NCI-H1105 treated with DMSO at 0.1 percent for 48 hours (cell line): ENCODE measurements at places on chromosomes 12 and 14.

- no peak for DNase-seq
Observed at GRCh38 chr12:29578070-29578469, 80.6 kb upstream of the OVCH1 start.

DNA sequence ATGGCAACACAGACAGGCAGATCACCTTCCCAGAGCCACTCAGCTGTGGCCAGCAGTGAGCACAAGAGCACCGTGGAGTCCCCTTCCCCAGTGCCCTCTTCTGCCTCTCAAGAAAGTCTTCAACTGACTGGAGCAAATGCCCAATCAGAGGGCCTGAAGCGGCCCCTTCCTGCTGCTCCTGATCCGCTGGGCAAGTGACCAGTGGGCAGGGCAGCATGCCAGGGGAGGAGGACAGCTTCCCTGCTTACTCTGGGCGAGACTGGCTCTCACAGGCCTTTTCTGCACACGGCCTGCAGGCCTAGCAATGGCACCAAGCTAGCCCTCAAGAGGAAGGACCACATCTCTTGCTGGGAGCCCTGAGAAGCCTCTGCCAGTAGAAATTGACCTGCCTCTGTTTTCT lies 890 bp downstream of the KRT71 start:
- DNase-seq = no peak

DNA sequence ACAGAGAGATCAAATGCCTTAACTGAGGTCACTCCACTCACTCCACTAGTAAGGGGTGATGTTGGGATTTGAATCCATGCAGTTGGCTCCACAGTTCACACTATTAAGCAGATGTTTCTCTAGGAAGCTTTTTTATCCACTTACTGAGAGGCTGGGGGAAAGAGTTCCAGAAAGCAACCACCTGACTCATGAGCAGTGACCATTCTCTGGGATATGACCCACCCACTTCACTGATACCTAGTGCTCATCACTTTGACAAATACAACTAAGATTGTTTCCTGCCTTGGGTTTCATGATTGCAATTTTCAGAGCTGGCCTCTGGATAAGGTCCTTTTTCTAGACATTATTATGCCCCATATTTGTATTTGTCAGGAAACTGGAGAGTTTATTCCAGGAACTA lies 152.1 kb upstream of the PLEKHG7 start:
- DNase-seq = no peak

DNA sequence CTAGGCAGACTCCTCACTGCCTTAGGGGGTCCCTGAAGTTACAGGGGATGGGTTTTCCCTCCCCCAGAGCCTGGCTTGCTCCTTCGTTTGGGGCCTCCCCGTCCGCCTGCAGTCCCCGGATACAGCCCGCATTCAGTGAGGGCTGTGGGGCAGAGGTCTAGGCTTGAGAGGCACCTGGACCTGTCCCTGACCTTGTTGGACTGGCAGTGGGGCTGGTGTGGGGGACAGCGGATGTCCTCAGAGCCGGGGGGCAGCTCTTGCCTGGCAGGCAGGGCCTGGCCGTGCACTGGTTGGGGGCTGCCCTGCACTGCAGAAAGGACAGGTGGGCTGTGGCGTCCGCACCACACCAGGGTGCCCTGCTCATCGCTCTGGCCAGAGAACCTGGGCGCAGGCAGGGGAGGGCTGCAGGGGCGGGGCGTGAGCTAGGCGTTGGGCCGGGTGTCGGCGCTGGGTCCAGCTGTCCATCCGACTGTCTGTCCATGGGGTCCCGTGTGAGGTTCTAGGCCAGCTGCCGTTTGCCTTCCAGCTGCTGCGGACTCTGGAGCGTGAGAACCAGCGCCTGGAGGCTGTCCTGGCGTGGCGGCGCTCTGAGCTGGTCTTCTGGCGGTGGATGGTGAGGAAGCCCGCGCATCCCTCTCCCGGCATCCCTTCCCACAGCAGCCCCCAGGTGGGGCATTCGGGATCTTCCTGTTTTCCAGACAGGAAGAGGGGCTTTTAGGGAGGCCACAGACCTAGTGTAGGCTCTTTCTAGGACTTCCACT lies 6.0 kb downstream of the TEDC1 start:
- no peak for DNase-seq

GRCh38 chr12:67269633-67270573 lies 745 bp downstream of the CAND1 start:
- peak; percentile 66 for DNase-seq

DNA sequence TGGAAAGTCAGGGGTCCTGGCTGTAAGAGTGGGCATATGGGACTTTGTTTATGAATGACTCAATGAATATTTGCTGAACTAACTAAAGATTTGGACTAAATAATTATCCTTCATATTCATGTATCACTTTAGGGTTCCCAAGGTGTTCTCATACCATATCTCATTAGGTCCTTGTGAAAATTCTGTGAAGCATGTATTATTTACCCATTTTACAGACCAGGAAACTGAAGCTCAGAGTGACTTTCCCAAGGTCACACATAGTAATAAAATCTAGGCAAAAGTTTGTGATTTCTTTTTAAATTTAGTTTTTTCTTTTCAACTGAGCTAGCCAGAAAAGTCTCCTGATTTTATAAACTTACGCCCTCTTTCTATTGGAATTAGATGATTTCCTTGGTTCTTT lies 9.4 kb downstream of the PDE1B start:
- DNase-seq = no peak

DNA sequence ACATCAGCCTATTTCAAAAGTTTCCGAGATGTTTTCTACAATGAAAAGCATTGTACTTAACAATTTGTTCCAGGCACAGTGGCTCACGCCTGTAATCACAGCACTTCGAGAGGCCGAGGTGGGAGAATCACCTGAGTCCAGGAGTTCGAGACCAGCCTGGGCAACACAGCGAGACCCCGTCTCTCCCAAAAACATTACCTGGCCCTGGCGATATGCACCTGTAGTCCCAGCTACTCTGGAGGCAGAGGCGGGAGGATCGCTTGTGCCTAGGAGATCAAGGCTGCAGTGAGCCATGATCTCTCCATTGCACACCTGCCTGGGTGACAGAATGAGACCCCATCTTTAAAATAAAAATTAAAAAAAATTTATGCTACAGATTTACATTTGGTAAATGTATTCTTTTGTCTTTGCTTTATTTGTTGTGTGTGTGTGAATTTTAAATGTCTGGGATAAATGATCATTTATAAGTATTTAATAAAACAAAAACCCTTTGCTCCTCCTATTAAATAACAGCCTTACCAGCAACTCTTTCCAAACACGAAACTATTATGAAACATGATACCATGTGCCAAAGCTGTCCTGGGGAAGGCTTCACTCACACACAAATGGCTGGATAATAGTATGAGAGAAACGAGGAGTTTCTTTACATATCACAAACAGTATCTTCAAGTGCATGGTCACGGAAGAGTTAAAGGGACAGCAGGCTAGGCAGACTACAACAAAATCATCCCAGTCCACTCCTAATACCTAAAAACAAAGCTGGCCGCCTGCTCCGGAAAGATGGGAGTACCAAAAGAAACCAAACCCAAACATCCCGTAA lies 1.1 kb downstream of the ATXN3 start:
- peak; percentile 48 for DNase-seq
